ENCODE measurements at places on chromosomes 12 and 14.

DNA sequence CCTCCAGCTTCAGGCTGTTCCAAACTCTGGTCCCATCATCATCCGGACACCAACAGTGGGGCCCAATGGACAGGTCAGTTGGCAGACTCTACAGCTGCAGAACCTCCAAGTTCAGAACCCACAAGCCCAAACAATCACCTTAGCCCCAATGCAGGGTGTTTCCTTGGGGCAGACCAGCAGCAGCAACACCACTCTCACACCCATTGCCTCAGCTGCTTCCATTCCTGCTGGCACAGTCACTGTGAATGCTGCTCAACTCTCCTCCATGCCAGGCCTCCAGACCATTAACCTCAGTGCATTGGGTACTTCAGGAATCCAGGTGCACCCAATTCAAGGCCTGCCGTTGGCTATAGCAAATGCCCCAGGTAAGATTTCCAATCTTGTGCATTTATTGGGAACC, 3.3 kb downstream of the SP1 start:
- DNase-seq, result no peak

DNA sequence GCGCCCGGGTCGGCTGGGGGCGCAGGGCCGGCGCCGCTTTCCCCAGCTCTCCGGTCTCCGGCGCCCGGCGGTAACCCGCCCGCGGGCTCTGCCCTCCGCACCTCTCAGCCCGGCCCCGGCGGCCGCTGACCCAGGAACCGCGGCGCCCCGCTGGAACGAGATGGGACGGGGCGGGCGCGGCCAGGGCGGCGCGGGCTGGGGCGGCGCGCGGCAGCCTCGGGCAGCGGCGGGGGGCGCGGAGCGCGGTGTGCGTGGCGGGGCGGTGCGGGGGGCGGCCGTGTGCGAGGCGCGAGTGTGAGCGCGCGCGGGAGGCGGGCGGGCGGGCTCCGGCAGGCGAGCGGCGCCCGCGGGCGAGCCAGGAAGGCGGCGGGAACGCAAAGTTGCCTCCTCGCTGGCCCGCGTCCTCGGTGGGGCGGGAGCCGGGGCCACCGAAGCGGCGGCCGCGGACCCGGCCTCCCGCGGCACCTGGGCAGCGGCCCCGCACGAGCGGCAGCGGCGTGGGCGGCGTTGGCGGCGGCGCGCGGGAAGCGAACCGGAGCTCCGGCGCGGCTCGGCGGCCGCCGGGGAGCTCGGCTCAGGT, 671 bp upstream of the DIO3 start:
- no peak for DNase-seq

DNA sequence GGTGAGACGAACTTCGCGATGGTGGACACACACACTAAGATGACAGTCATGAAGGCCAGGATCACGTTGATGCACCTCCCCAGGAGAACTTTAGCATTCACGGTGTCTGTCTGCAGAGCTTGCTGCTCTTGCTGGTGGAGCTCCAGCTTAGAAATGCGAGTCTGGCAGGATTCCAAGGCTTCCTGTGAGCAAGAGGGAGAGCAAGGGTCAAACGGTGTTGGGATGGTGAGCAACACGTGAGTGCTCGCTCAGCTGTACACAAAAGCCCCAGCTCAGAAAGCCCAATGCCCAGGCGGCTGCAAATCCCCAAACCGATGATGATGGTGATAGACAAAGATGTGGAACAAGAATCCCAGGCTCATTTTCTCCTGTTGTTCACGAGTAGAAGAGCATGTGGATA, 78.8 kb downstream of the TMCC3 start:
- no peak for DNase-seq

DNA sequence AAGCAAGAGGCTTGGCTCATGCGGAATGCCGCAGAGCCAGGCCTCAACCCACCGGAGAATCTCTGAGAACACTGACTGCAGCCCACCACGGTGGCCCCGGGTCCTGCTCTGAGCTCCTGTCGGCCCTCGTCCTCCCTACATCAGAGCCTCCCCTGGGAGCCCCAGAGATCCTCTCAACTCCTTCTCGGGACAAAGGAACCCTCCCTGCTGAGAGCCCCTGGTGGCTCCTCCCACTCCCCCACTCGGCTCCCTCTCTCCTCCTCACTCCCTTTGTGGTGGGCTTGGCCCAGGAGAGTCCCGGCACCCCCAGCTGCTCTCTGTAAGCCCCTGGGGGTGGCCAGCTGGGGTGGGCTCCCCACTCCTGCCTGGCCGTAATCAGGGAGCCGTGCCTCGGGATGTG, 11.1 kb upstream of the INF2 start:
- no peak for DNase-seq

DNA sequence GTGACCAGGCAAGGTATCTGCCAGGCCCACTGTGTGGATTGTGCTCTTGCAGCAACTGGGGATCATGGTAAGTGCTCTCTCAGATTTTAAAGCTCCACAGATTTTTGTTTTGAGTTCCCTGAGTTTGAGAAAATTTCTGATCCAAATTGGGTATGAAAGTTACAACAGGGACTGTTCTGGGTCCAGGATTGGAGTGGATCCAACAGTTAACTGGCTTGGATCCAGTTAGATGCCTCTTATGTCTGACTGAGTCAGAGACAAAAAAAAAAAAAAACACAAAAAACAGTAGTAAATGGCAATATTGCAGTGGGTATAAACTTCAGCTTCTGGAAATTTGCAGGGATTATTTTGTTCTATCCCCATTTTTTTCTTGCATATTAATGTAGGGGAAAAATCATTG, 598.8 kb downstream of the C12orf50 start:
- no peak for DNase-seq

DNA sequence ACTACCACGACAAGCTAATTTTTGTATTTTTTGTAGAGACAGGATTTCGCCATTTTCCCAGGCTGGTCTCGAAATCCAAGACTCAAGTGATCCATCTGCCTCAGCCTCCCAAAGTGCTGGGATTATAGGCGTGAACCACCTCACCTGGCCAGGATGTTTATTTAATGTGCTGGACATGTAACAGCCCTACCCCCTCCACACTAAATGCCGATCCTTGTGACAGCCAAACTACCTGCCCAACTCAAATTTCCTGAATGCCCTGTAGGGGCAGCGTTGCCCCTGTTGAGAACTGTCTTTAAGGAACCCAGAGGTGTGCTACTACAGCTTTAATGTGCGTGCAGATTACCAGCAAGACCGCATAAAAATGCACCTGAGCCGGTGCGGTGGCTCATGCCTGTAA, 48.1 kb downstream of the KCNK13 start:
- no peak for DNase-seq

DNA sequence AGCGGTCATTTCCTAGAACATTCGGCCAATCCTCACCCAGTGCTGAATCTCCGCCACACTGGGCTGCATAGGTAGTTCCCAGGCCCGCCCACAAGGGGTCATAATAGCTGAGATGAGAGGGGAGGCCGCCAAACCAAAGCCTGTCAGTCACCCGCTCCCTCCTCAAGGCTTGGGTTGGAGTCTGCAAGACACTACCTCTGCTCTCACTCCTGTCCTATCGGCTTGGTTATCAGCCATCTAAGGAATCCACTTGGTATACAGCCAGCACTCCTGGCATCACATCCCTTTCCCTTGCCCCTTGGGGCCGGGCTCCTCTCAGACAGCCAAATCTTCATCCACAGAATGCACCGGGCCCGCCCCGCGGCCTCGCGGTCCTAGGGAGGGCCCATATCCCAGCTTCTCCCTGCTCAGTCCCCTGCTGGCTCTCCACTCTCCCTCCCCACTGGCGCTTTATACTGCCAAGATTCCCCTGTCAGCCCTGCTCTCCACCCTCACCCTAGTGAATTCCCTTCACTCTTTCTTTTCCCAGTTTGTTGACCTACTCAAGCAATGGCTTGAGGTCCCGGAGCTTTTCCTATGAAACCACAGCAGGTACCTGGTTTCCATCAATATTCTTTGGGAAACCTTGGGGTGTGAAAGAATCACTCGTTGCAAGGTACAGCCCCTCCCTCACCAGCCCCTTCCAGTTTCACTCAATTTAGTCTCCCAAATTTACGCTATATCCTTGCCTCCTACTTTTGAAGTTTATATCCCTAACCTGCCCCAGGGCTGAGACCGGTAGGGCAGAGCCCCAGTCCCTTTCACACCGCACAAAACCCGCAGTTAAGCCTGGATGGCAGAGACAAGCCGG, 1.4 kb downstream of the IFFO1 start:
- no peak for DNase-seq

- DNase-seq, result no peak
These were observed 6.2 kb downstream of the CHST11 start for GRCh38 chr12:104462931-104463339.

DNA sequence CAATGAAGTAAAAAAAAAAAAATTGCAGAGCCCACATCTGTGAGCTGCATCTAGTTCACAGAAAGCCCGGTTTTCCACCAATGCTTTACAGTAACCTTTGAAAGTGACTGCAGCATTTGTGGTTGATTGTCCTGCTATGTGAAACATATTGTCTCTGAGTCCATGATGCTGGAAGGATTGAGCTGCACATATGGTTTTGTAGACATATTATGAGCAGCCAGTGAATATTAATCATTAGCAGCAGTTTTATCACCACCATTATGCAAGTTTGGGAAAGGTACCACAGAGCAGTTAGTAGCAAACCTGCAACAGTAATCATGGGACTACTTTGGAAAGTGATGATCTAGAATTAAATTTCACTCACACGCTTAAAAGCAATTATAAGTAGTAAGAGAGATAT, 151.5 kb upstream of the PRICKLE1 start:
- DNase-seq, result no peak

DNA sequence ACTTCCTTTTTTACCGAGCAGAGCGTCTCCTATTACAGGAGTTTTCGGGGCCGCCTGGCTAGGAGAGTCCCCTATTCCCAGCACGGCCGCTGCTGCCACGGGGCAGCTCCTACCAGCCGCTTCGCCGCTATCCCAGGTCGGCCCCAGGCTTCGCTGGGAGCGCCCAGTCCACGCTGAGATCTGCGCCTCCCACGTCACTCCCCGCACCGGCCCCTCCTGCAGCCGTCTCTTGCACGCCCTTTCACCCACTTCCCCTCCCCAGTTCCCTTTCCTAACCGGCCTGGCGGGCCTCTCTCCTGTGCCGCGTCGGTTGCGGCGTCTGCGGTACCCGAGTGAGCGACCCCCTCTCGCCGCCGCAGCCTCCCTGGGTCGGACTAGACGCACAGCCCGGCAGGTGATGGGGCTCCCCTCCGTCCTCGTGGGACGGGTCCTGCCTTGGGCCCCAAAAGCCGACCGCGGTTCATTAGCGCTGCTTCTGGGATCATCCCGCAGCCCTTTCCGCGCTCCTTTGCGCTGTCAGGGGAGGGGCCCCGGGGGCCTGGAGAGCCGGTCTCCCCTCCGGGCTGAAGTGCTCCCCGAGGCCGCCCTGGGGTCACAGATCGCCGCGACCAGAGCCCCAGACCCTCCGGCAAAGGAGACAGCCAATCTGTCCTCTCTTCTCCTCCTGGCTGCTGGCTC, 1318.4 kb downstream of the TMEM121 start:
- DNase-seq, result no peak

DNA sequence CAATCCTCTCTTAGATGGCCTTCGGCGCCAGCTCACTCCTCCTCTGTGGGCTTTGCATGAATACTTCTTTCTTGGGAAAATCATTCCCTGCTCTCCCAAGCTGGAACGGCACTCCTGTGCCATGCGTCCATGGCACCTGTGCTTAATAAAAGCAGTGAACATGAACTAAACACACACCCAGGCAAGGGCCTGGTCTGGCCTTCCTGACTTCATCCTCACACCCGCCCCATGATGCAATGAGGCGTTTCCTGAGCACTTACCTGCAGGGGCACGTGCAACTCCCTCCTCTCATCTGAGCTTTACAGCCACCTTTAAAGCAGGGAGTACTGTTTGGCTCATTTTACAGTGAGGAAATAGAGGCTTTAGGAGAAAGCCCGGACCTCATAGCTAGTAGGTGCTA, 219.8 kb downstream of the SLC41A2 start:
- no peak for DNase-seq
